ENCODE measurements at places on chromosomes 4 and X.

DNA sequence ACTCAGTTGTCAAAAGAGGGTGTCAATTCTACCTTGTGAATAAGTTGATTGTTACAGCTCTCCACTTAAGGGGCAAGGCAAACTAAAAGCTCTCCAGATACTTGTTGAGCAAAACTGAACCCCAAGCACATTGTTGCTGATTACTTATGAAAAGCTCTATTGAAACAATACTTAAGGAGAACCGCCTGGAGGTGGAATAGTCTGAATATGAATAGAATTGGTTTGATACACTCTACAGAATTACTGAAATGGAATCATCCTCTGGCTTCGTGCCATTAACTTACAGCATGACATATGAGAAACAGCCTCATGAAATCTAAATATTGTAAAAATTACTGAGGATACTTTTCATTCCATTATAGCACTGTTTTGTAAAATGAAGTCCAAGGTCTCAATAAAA, 127.0 kb upstream of the SH3RF1 start:
- no peak for DNase-seq

GRCh38 chr4:24794480-24794879, 893 bp upstream of the SOD3 start:
- DNase-seq, result no peak

DNA sequence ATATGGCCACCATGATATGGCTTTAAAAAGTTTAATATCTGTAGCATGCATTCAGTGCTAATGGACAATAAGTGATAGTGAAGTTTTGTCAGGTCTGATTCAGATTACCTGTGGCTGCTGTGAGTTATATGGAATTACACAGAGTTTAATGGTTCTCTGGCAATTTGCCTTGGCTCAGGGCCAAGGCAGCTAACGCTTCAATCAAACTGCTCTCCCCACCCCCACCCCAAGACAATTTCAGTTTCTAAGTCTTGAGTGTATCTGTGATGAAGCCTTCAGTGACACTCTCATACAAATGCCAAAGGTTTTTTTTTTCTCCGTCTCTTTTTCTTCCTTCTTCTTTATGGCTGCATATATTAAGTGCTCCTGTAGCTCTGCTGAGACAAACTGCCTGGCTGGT, 106.6 kb downstream of the SHROOM4 start:
- DNase-seq, result no peak

DNA sequence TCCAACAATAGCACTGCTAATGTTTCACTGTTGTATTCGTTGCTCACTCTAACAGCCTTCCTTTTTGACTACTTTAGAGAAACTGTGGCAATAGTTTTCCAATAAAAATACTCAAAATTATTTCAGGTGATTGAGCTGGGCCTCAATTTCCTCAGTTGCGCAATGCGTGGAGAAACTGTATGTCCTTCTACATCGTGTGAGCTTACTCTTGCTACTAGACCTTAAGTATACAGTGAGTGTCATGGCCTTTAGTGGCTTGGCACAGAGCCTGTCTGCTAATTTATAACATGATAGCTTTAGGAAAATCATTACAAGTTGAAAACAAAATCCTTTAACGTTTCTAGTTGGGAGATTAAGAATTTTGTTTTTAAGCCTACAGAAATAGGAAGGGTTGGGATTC, 114.5 kb downstream of the COL4A6 start:
- no peak for DNase-seq

DNA sequence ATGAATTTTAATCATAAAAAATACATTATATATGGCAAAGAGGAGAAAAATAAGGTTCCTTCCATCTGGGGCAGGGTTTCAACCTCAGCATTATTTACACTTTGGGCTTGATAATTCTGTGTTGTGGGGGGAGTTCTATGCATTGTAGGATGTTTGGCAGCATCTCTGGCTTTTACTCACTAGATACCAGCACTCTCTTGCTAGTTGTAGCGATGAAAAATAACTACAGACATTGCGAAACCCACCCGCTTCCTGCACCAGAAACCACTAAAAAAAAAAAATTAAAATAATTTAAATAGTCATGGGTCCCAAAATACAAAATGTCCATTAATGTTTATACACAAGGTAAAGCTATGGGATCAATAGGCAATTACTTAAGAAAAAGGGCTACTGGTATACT, 52.7 kb downstream of the PPP3CA start:
- no peak for DNase-seq

GRCh38 chrX:133232331-133232730, 14.2 kb upstream of the TFDP3 start:
- no peak for DNase-seq

GRCh38 chr4:181289198-181289597, 954.0 kb upstream of the TENM3 start:
- no peak for DNase-seq

DNA sequence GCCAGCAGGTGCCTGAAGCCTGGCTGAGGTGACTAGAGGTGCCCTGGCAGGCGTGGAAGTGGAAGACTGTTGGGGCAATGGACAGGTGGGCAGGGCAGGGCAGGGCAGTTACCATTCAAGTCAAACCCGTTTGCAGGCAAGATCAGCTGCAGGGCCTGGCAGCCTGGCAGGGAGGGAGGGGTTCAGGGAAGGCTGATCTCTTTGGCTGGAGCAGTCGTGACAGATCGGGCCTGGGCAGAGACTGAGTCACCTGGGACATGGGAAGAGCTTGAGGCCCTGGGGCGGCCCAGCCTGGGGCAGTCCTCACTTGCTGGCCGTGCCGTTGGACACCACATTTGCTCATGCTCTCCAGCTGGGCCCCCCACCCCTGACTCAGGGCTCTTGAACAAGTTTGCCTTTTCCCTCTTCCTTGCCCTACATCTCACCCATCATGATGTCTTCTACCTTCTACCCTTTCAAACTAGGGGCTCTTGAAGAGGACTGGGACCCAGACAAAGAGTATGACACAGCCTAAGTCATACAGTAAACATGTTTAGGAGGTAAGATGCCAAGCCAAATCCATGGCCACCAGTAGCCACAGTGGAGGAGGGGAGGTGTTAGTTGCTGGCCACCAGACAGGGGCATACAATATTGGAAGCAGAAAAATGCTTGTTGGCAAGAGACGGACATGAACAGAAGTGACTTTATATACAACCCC, 2.0 kb upstream of the ZNF185 start:
- no peak for DNase-seq

GRCh38 chr4:157052429-157053040, 23.4 kb upstream of the GLRB start:
- no peak for DNase-seq

- DNase-seq, result no peak
These were observed 509.0 kb downstream of the KLHL13 start for GRCh38 chrX:117607561-117607960.

DNA sequence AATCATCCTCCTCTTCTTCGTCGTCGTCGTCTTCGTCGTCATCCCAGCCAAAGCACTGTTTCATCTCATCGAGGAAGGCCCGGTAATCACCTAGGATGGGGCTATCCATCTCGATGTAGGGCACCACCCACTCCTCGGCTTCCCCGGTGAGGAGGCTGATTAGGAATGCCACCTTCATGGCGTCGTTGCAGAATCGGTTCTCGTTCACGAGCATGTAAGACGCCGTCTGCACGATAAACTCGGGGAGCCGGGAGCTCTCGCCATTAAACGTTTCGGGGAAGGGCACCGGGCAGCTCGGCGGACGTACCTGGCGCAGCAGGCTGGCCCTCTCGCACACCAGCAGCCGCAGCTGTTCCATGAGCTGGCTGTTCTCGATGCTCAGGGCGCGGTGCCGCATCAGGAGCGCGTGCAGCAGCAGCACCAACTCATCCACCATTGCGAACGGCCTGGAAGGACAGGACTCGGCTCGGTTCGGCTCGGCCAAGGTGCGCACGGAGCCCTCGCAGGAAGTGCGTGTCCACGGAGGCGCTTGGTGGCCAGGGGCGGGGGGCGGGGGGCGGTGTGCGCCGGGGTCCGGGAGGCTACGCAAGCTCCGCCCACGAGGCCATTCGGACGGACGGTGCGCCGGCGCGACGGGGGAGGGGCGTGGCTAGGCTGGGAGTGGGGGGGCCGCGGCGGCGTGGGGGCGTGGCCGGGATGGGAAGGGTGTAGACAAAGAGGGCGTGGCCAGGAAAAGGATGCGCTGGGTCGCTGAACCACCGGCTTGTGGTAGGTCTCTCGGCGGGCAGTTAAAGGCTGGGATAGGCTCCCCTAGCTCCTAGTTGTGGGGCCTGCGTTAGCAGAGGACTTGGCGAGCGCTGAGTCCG, at the start of gene LDOC1:
TSS of gene LDOC1 (minus strand) at position 544 of the 866 bp plus-strand sequence. CDS start at position 436, 108 bp downstream.
- DNase-seq, result no peak

- DNase-seq, result no peak
These were observed 200.4 kb downstream of the ARAP2 start for GRCh38 chr4:36043901-36044300.

- peak; percentile 80 for DNase-seq
These were observed 21.8 kb downstream of the HAUS3 start for GRCh38 chr4:2220016-2220630.

DNA sequence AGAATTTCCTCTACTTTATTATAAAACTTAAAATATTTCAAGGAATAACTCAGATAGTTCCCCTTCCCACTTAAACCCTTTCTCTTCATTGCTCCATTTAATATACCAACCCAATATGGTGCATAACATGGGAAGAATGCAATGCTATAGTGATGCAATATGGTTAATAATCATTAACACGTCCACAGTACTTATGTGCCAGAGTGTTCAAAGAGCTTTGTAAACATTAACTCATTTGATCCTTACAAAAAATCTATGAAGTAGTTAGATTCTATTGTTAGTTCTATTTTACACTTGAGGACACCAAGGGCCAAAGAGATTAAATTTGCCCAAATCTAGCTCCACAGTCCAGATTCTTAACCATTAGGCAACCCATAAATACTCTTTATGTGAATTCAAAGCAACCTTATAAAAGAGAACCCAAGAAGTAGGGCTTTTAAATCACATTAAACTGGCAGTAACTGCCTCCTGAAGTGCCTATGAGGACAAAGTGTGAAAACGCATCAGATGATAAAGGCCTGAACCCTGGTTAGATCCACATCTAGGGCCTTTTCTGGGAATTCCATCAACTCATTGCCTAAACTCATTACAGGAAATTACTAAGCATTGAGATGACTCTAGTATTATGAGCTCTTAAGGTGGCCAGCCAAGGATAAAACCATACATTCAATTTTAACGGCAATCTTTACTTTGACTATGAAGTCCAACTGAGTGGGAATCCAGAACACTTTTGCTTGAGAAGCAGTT, 94.3 kb downstream of the AREG start:
- DNase-seq, result no peak

DNA sequence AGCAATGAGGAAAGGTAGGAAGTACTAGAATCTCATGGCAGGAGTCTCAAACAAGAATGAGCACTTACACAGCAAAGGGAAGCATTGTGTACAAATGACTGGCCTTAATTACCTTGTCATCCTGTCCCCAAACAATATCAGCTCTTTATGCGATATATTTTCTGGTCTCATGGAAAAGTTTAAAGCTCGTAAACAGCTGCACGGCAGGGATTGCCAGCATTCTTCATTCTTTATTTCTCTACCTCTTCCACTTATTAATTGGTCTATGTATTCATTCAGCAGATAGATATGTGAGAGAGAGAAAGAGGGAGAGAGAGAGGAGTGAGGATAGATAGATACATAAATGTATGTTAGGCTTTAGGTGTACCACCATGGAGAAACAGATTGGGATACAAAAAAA, 155.8 kb upstream of the FAT4 start:
- no peak for DNase-seq

DNA sequence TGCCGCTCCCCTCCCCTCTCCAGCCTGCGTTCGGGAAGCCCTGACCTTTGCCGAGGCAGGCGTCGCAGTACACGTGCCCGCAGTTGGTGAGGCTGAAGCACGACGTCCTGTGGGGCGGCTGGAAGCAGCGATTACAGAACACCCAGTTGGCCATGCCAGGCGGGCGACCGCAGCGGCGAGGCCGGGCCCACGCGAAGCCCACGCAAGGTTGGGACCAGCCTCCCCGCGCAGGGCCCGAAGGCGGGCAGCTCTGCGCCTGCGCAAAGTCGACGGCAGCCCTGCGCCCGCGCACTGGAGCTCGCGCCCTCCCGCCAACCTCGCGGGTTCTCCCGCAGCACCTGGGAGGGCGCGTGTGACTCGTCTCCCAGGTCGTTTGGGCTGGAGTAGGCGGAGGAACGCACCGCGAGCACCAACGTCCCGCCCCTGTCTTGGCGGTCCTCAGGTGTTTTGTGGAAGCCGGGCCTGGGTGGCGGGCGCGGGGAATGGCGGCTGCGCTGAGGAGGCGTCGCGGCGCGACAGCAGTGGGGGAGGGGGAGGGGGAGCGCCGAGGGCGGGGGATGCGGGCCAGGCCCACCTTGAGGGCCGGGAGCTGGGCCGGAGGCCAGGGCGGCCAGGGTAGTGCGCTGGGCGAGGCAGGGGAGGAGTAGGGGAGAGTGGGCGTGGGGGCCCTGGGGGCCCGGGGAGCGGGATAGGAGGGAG, at the start of gene RNF212:
TSS of gene RNF212 (minus strand) at position 254 of the 699 bp plus-strand sequence. CDS start at position 154, 100 bp downstream.
- no peak for DNase-seq

- no peak for DNase-seq
These were observed 77.9 kb downstream of the LUZP4 start for GRCh38 chrX:115367455-115367854.

DNA sequence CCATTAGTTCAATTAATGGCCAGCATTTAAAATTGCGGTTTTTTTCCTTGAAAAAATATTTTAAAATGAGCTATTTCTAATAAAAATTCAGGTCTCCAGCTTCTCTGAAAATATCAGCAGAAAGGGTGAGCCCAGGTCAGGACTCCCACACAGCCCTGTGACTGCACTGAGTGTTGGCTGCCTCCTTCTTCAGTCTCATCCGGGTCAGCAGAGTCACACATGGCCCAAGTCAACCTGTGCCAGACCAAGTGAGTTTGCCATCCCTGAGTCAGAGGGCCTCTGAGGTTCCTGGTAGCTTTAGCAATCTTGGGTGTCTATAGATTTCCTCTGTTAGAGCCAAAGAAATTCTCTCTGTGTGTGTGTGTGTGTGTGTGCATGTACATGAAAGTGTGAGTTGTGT, 22.1 kb upstream of the MSX1 start:
- DNase-seq, result no peak

GRCh38 chr4:41696131-41696530, 52.4 kb downstream of the PHOX2B start:
- DNase-seq, result no peak

DNA sequence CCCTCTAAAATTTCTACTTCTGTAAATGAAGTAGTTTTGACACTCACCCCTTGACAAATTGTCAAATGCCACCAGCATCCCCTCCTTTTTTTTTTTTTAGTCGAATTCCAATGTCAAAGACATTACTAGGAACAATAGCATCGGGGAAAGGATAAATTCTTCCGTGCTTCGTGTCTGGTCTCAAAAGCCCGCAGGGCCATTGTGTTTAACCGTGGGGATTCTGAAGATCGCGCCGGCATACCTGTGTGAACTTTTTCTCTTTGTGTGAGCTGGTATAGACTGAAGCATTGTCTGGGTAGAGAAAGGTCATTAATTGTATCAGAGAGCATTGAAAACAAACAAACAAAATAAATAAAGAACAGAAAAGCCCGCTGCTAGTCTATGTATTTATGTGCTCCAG, 313.9 kb downstream of the ASMT start:
- no peak for DNase-seq

DNA sequence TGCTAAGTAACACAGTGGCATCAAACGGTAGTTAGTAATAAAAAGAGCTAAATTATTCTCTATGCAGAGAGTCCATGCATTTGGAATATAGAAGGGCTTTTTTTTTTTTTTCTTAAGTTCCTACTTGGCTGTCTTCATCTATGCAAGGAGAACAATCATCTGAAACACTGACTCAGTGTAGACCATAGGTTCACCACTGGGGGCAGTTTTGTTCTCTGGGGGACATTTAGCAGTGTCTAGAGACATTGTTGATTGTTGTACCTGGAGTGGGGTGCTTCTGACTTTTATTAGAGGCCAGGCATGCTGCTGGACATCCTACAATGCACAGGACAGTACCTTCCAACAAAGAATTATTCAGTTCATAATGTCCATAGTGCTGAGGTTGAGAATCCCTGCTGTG, 41.2 kb downstream of the TMA16 start:
- DNase-seq, result no peak

GRCh38 chrX:18985186-18985435, 1.2 kb upstream of the PHKA2 start:
- no peak for DNase-seq

Measured in hematopoietic multipotent progenitor cell treated with erythropoietin and hydrocortisone succinate and interleukin-3 and kit ligand, for 17 days (in vitro differentiated cells).